CD4-positive, alpha-beta T cell treated with Interleukin-10 for 1 hour (primary cell): ENCODE measurements at places on chromosomes 2 and 18.

- DNase-seq: no peak
Measured at GRCh38 chr2:221731432-221732145, 159.5 kb upstream of the EPHA4 start.

DNA sequence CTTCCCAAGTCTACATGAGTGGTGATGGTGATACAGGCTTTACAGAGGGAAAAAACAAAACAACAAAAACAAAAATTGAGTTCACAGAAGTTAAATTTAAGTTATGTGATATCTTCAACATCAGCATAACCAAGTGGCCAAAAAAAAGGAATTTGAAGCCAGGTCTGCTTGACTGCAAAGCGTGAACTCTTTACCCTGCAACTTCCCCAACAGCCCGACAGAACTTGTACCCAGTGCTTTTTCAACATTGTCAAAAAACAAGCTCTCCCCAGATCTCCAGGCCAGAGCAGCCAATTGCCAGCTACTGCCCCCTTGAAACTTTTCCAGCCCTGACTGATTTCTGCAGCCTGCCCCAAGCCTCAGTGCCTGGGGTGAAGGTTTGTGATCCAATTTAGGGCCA is 76.7 kb downstream of the RNF144A start:
- no peak for DNase-seq

- no peak for DNase-seq
Measured at GRCh38 chr18:9233771-9234440, 97.3 kb downstream of the ANKRD12 start.

- no peak for DNase-seq
Measured at GRCh38 chr2:121287146-121287798, 2.3 kb upstream of the TFCP2L1 start.

DNA sequence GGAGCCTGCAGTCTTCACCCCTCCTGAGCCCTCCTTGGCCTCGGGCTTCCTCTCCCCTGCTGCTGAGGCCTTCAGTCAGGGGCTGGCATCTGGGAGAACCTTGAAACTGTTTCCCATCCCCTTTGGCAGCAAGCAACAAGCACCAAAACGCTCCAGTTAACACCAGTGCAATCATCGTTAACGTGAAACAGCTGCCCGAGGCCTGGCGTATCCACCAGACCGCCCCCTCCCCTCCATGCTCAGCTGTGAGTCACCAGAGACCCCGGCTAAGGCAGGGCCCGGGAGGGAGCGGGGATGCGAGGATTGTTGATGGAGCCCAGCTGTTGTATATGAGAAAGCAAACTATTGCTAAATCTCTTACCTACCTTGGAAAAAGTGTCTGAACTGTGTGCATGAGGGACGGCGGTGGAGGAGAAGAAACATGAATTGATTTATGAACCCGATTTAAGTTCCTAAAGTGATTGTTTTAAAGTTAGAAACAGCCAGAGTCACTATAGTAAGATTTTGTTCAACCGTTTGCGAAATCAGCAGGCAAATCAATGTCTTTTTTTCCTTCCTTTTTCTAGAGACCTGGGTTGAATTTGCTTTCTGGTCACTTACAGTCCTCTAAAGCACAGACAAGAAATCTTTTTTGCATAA is 5.2 kb downstream of the ZFP36L2 start:
- peak; percentile 34 for DNase-seq

GRCh38 chr18:52391810-52392559 is 52.0 kb downstream of the DCC start:
- DNase-seq: no peak

- no peak for DNase-seq
Measured at GRCh38 chr2:200604571-200605255, 18.9 kb downstream of the AOX1 start.

DNA sequence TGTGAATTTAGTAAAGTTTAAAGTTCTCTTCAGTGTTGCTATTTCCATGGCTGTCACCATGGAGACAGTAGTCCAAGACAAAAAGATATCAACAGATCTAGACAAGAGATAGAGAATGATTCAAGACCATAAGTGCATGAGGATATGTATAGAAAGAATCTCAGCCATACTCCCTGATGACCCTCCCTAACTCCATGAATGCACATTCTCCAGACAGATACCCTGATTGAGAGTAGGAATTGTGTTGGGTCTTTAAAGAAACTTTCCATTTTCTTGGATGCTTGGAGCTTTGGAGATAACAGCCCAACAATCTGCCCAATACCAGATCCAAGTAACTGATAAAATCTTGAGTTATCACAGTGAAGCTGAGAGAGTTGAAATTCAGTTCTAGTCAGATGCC is 1601.2 kb upstream of the CELF4 start:
- DNase-seq: no peak

GRCh38 chr2:231861288-231861931 is 64.8 kb downstream of the NPPC start:
- no peak for DNase-seq

DNA sequence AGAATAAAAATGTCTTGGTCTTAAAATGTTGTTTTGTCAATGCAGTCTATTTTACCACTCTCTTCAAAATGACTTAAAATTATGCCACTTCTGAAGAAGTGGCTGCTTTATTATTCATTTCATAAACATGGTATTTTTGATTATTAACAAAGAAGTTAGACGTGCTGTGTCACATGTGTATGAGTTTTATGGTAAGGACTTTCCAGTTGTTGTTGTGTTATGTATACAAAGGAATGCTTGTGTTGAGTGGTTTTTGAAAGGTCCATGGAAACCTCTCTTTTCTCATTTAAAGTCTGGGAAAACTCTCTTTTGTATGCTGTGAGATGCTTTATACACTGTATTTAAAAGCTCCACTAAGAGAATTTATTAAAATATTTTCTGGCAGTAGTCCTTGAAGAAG is 116.2 kb downstream of the MTCL1 start:
- DNase-seq: no peak

- no peak for DNase-seq
Measured at GRCh38 chr2:237486334-237486818, 675 bp upstream of the MLPH start.

DNA sequence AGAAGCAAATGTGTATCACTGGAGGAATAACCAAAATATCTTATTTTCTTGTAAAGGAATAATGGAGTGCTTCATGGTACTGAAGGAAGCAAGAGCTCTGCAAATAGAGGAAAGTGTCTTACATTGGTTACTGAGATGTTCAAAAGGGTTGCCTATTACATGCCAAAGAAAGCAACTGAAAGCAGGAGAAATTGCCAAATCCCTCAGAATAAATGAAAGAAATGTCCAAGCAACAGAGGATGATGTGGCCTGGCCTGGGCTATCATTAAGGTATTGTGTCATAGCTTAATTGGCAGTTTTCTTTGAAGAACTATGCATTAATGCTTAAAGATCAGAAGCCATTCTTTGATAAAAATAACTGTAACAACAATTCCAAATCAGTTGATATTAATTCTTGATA is 173.7 kb downstream of the RAB3GAP1 start:
- DNase-seq: no peak

GRCh38 chr2:235511187-235511661 is 17.4 kb downstream of the AGAP1 start:
- no peak for DNase-seq

DNA sequence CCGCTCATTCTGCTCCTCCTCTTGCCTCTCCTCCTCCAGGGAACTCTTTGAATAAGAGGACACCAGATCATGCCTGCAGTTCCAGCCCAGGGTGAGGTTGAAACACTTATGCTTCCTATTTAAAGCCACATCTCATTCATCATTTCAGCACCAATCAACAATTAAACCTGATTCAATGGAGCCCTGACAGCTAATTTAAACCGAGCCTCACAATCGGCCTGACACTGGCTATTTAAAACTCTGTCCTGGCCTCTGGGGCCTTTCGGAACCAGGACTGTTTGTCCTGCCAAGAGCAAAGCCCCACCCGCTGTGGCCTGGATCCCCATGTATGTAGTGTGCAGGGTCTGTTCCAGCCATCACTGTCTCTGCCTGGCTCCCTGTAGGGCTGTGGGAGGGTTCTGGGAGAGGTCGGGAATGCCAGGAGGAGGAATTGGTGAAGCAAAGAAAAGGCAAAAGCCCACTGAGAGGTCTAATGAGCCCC is 97.4 kb downstream of the MCFD2 start:
- DNase-seq: no peak

DNA sequence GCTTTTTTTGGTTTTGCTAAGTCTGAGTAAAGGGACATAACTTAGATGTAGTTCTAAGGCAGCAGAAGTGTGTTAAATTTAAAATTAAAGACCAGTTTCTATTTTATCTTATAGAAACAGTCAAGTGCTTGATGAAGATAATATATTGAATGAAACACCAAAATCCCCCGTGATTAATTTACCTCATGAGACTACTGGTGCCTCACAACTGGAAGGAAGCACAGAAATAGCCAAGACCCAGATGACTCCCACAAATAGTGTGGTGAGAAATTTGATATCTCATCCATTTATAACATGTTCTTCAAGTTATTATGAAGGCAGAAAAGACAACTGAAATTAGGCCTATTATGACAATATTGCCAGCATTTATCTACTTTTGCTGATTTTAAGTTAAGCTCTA is 45.6 kb downstream of the APLF start:
- no peak for DNase-seq

- DNase-seq: no peak
Measured at GRCh38 chr2:218369330-218369729, 12.7 kb downstream of the CATIP start.

- no peak for DNase-seq
Measured at GRCh38 chr2:240569523-240569997, 1.3 kb downstream of the RNPEPL1 start.

DNA sequence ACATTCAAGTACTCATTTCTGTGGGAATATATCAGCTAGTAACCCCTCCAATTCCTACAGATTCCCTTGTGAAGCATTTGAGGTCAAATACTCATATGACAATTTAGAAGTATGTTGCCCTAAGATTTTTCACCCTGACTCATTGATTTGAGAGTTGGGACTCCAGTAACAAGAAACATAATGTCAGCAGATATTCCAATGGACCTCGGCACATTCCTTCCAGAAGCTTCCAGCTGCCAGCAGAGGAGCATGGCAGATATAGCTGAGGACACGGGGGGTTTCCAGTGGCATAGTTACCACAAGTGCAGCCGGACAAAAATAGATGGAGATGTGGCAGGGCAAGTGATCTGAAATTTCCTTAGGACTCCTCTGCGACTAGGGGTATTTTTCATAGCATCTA is 101.9 kb upstream of the ARHGAP28 start:
- no peak for DNase-seq

- DNase-seq: peak; percentile 86
Measured at GRCh38 chr2:46942143-46942526, 26.5 kb upstream of the MCFD2 start.

DNA sequence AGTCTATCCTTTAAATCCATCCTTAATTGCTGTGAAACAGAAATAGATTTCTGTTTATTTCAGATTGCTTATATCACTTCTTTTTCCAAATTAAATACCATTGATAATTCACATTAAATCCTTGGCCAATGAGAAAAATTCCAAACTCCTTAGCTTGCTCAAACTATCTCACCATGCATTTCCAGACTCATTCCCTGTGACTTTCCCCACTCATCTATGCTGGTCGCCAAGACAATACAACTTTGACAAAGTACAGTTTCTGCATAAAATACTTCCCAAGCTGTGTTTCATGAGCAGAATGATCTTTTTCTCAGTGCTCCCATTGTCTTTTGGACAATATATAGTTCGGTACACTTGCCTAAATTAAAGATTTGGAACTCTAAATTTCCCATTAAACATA is 575.6 kb downstream of the CPS1 start:
- no peak for DNase-seq

GRCh38 chr2:105166688-105167087 is 74.9 kb upstream of the GPR45 start:
- no peak for DNase-seq

GRCh38 chr18:57618910-57619309 is 2.7 kb downstream of the NARS1 start:
- no peak for DNase-seq

- DNase-seq: no peak
Measured at GRCh38 chr2:55965966-55966365, 42.4 kb upstream of the EFEMP1 start.

- no peak for DNase-seq
Measured at GRCh38 chr18:23137788-23138216, 2.5 kb downstream of the CABLES1 start.

DNA sequence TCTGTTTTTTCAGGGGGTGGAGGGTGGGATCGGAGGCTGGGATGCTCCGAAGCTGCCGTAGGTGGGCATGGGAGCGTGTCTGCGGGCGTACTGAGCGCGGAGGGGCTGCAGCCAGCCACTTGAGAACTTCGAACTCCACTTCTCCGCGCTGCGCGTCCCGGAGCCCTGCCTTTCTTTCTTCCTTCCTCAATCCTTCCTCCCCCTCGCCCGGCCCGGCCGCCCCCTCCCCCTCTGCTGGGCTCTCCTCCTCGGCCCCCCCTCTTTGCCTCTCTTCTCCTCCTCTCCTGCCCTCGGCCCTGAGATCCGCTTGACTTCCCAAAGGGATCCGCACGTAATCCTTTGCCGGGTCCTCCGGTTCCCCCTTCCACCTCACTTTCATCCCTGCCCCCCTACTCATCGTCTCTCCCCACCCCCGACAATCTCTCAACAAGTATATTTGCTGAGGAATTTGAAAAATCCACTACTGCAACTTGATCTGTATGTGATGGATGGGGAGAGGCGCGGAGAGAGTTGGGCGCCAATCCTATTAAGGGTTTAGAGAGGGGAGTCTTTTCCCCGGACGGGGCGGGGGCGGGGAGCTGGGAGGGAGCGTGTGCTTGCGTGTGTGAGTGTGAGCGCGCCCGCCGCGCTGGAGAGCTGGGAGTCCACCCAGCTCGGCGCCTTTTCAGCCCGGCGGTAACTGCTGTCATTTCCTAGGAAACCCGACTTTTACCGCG is 1.1 kb downstream of the GLI2 start:
- no peak for DNase-seq
